ENCODE measurements at places on chromosomes 3 and 15.

GRCh38 chr15:60536314-60536713 lies 57.4 kb upstream of the ICE2 start:
- no peak for DNase-seq

GRCh38 chr15:67115586-67115969 lies 50.2 kb downstream of the SMAD3 start:
- no peak for DNase-seq

DNA sequence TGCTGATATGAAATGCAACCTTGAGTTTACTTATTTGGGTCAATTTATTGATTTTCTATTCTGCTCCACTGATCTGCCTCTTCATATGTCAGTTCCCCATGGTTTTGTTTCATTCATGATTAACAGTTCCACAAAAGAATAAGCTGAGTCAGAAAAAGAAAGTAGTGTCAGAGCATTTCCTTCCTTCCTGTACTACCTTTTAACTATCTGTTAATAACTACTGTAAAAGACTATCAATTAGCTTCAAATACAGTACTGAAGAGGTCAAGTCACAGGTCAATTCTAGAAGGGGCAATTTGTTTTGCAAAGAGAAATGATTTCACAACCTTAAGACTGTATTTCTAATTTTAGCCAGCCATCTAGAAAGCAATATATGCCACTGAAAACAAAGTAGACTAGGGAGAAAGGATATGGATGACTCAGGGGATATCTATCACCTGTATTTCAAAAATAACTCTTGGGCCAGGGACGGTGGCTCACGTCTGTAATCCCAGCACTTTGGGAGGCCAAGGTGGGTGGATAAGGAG lies 129.5 kb downstream of the TFDP2 start:
- no peak for DNase-seq

GRCh38 chr3:71495708-71496472 lies 87.6 kb downstream of the FOXP1 start:
- no peak for DNase-seq

GRCh38 chr3:86228101-86228500 lies 762.8 kb downstream of the VGLL3 start:
- DNase-seq: no peak

Data from T-helper 22 cell (primary cell).